GM23248 (cell line): ENCODE measurements at places on chromosomes 7 and 10.
A peak's percentile ranks its signal among the peaks of the same experiment; 100 is the strongest.

DNA sequence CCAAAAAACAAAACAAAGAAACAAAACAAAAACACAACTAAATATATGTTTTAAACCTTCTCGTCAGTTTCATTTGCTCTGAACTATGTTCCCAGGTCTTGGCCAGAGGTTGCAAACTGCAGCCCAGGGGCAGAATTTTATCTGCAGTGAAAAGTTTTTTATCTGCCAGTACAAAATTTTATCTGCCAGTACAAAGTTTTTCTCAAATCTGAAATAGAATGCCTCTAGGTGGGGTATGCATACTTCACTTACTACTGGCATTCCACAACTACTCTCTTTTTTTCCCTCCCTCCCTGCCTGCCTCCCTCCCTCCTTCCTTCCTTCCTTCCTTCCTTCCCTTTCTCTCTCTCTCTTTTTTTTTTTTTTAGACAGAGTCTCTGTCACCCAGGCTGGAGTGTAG, 9.4 kb upstream of the CLDN3 start:
- no peak for DNase-seq

DNA sequence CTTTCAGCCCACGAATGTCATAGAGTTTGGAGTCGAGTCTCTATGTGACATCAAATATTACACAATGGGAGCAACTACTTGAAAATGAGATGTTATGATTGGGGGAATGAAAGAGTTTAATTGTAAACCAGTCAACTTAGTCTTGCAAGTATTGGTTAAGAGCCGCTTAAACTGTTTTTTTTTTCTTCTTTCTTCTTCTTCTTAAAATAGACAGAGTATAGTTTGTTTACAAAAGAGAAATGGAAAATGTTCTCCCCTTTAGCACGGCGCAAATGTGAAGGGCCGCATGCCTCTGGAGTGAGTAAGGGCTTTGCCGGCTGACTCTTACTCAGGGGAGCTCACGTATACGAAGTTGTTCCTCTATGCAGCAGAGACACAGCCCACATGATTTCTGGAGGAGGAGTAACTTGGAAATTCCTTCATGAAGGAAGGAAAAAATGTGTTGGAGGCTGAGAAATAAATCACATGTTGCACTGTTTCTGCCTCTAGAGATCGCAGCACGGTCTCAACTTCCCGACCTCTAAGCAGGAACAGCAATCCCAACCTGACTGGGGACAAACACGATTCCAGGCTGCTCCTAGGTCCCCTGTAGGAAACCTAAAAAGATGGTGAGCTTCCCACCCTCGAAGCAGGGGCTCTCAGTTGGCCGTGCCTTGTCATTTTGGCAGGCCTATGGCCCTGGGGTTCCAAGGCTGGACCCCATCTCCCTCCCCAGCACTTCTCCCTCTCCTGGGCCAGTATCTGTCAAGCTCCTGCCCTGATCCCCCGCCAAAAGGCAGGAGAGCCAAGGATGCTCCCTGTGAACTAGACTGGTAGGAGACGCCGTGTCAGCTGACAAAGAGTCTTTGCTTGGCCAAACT, 44.8 kb downstream of the MYOF start:
- peak; percentile 99 for DNase-seq

GRCh38 chr7:30585675-30586074, 9.0 kb upstream of the GARS1 start:
- peak; percentile 24 for DNase-seq

DNA sequence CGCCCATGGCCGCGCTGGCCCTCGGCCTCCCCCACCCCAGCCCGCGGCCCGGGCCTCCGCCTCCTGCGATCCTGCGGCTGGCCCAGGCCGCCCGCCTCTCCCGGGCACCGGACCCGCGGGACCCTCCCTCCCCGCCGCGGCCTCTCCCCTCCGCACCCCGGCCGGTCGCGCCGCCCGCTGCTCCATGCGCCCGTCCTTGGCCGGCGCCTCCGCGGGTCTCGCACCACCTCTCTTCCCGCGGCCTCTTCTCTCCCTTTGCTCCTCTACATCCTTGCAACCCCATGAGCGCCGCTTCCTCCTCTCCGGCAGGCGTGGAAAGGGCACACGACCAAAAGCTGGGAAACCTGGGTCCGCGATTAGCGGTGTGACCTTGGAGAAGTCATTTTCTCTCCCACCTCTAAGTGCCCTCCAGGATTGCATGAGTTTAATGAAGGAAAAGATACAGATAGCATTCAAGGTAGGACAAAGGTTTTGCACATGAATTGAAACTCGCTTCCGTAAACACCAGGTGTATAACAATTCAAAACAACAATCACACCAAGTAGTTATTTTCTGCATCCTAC, 448 bp upstream of the SRPK2 start:
- peak; percentile 86 for DNase-seq

- no peak for DNase-seq
These were observed 29.8 kb downstream of the BCAP29 start for GRCh38 chr7:107609811-107610261.

DNA sequence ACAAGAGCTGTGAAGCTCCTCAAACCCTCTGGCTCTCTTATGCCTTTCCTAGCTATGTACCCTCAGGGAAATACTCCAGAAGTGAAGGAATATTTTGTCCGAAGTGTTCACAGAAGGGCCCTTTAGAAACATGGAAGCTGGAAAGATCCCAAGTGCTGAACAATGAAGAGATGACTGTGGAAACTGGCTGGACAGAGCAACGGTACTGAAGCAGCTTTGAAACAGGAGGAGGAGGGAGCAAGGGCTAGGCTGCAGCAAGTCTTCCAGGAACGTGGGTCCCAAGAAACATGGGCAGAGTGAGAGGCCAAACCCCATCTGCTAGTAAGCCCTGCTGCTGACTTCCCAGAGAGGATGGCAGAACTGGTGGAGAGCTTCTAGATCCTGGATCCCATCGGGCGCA, 3.0 kb upstream of the PSAP start:
- peak; percentile 73 for DNase-seq

DNA sequence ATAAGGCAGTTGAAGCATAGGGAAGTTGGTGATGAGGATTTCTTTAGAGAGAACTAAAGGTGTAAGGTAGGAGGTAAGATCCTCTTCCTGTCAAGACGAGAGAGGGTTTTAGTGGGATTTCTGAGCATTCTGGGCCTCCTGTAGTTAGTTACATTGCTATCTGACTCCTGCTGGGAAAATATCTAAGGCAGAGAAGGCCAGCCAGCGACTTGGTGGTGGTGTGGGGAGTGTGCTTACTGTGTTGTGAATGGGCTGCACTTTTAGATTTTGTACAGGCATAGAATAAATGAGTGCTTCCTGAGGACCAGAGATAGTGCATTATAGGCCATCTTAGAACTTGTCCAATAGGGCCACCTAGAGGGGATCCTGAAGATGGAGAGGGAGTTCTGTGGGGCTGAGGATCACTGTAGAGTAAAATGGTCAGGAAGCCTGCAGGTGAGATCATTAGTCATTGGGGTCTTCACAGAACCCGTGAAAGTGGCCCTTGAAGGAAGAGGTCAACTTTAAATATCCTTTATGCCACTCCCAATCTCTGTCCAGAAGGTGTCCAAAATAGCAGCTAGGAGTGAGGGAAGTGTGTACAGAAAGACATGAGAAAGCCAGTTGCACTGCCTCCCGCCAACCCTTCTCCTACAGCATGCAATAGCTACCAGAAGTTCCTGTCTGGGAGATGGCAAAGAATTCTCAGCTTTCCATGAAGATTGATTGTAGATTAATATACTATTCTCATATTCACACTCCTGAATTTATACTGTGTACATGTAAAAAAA, 266.6 kb downstream of the POLR1F start:
- DNase-seq = peak; percentile 76

DNA sequence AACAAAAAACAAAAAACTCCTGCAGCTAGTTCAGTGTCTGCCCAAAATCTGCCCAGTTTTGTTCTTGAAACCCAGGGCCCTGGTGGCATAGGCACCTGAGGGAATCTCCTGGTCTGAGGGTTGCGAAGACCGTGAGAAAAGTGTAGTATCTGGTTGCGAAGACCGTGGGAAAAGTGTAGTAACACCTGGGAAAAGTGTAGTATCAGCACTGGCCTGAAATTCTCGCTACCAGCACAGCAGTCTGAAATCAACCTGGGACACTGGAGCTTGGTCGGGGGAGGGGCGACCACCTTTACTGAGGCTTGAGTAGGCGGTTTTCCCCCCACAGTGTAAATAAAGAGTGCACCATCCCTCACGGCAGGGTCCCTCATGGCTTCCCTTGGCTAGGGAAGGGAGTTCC, 82.5 kb upstream of the SP4 start:
- no peak for DNase-seq

DNA sequence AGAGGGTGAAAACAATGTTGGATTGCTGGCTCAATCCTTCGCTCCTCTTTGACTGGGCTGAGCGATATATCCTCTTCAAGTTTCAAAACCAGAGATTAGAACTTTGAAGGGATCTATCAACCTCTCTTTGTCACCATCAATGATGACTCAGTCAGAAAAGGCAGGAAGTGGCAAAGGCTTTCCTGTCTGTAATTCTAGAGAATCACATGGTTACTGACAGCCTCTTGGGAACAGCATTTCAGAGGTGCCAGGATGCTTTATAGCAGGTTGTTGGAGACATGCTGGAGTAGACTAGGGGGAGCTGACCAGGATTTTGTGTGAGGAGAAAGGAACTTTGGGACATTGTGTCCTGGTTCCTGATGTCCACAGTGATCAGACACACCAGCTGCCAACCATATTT, 81.3 kb downstream of the PRKCQ start:
- DNase-seq = no peak

GRCh38 chr7:16115374-16115773, 306.0 kb downstream of the CRPPA start:
- DNase-seq = no peak

DNA sequence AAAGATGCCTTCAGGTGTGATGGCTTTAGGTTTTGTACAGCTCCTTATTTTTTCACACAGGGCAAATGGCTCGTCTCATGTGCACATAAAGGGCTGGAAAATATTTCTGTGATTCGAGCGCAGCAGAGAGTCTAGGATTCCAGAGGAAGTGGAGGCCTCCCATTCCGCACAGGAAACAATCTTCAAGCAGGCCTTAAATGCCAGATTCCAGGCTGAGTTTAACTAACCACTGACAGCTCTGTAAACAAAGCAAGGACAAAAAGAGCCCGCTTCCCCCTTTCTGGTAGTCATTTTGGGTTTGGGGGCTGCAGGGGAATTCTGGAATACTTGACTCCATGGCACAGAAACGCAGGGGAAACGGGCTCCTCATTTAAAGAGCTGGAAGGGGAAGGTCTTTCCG, 87.2 kb downstream of the CALD1 start:
- peak; percentile 38 for DNase-seq

GRCh38 chr7:158055726-158056510, 531.7 kb downstream of the PTPRN2 start:
- no peak for DNase-seq

DNA sequence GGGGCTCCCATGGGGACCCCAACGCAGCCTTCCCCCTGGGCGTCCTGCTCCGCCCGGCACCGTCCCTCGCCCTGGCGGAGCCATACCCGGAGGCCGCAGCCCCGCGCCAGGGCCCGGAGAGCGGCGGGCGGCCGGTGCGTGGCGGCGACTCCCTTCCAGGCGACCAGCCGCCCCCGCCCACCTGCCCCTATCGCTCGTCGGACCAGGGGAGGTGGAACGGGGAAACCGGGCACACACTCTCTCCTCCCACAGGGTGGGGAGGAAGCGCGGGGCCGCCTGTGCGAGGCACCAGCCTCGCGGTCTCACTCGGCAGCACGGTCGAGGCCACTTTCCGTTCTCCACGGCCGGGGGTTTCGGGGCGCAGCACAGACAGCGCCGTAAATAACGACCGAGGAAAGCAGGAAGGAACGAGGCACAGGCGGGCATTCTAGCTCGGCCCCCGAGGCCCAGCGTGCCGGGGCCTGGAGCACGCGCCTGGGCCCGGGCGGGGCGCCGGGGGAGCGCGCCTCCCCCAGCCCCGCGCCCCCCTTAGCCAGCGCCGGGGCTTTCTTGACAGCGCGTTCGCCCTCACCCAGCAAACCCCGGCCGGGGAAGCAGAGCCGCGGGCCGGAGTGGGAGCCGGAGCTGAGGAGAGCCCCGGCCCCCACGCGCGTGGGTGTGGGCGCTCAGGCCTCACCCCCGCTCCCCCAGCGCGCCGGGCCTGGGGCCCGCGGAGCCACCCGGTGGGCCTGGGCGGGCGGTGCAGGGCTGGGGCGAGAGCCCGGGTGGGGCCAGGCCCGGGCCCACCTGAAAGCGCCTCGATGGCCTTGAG, 936 bp downstream of the IGF2BP3 start:
- DNase-seq = peak; percentile 60

GRCh38 chr10:101834341-101834740, 9.3 kb downstream of the KCNIP2 start:
- no peak for DNase-seq

- DNase-seq = no peak
These were observed 55.8 kb downstream of the INPP5A start for GRCh38 chr10:132593389-132593788.

DNA sequence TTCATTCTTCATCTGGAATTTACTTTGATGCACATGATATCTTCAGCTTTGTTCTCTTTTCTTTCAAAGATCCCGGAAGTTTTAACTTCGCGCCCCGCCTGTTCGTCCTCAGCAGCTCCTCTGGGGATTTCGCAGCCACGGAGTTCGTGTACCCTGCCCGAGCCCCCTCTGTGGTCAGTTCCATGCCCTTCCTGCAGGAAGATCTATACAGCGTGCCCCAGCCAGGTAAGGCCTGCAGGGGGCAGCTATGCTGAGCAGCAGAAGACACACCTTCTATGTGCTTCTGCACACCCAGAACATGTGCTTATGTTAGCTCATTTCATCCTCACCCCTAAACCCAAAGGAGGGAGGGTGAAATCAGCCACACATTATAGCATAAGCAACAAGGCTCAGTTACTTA, 79.7 kb upstream of the LYZL2 start:
- DNase-seq = no peak

GRCh38 chr7:22566592-22566991, 66.6 kb upstream of the STEAP1B start:
- DNase-seq = no peak

- DNase-seq = no peak
These were observed 58.5 kb downstream of the STK32C start for GRCh38 chr10:132249226-132249724.

- peak; percentile 81 for DNase-seq
These were observed 23.4 kb downstream of the RPP38 start for GRCh38 chr10:15120523-15120922.

DNA sequence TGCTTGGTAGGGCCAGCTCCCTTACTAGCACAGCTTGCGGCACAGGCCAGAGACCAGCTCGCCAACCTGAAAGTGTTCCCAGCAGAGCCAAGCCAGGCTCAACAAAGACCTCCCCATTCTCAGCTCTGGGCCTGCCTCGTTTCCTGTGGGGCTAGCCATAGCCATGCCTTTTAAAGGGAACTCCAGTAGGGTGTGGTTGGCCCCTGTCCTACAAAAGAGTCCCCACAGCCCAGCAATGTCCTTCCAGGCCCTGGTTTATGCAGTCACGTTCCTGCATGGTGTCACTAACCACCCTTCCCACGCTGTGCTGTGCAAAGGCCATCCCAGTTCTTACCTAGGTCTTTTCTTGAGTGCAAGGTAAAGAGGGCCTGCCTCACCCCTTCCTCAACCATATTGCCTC, 87.8 kb upstream of the LRRC4 start:
- DNase-seq = no peak
